ENCODE measurements at places on chromosomes 11 and 22.

DNA sequence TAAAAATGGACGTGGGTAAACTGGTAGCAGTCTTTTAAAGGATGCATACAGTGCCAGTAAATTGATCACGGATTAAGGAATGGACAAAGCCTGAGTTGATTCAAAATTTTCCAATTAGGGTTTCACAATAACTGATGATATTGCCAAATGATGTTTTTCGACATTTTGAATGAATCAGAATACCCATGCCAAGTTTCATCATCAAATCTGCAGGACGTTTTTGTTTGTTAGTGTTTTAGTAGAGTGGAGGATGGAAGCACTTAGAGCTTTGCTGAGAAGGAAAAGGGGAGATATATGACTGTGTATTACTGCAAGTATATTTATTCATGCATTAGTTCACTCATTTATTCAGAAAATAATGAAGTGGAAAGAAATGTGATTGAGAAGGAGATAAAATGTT lies 78.3 kb downstream of the SLC17A6 start:
- DNase-seq = no peak

DNA sequence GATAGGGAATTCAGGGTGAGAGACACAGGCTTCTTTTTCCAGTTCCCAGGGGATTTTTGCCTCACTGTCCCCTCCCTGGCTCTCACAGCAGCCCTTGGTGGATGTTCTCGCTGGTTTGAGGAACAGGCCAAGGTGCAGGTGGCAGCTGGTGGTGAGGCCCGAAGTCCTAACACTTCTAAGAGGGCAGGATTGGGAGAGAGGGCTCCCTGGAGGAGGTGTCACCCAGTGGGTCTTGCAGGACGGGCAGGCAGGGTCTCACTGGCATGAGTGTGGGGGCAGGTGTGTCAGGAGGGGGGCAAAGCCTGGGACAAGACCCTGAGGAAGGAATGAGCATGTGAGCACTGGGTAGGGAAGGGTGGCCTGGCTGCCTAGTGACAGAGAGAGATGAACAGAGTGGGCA lies 9.2 kb downstream of the ADORA2A start:
- no peak for DNase-seq

DNA sequence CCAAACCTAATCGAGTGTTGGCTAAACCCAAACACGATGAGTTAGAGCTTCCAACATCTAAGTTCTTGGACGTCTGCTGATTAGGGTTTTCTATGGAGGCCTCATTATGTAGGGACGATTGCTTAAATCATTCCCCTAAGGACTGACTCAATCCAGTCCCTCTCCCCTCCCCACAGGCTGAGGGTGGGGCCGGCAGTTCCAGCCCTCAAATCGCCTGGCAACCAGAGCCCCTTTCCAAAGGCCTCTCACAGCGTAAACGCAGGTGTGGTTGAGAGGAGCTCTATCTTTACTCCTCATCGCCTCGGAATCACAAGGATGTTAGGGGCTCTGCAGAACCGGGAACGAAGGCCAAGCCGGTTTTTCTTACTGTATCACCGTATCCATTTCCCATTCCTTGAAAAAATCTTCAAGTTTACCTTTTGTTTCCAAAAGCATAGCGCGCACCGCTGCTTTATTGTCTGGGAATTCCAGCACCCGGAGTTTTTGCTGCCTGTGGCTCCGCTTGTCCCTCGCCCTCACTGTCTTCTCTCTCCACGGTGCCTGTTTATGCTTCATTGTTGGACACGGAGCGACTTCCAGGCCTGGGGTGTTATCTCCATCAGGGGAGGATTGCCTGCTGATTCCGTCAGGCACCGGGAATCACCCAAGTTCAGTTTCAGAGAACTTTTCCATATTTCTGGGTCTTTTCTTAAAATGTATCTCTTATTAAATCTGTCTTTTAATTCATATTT lies 13.8 kb upstream of the IFITM3 start:
- no peak for DNase-seq

DNA sequence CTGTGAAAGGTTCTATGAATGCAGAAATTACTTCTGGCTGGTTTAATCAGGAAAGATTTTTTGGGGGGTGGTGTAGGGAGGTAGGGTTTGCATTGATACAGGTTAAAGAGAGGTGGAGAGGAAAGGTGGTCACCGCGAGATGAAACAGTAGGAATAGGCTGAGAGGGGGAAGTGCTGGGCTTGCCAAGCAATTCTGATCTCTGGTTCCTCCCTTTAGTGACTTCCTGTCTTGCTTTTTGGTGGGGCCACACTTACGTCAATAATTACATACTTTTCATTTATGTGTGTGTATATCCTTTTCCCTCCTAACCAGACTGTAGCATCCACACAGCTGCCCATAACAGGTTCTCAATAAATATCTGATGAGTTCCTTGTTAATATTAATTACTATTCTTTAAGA lies 120.0 kb downstream of the CTNND1 start:
- no peak for DNase-seq

- DNase-seq = no peak
Observed at GRCh38 chr11:64967375-64967774, 4.5 kb downstream of the MAJIN start.
